ENCODE measurements at places on chromosomes 1 and 21.

DNA sequence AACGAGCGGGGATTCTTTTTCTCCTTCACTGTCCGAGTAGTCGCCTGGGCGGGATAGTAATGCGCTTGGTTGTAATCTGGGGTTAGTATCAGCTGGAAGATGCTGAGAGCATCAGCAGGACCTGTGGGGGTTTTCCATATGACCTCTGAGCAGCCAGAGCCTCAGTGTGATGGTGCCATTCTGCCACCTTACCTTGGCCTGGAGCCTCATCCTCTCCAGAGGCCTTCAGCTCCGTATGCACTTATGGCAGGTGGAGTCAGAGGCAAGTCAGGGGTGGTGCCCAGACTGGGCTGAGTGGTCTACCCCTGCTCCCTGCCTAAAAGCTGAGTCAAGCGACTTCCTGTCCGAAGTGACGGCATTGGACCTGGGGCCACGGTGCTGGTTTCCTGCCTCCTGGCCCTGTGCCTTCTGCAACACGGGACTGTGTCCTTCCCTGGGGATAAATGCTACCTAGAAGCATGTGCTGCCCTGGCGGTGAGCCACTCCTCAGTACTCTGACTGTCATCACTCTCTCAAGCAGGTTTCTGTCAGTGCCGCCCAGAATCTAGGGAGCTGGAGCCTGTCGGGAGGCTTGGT lies 24.7 kb downstream of the TENT5C start:
- no peak for DNase-seq

- DNase-seq, result no peak
These were observed 39.4 kb downstream of the ATP2B4 start for GRCh38 chr1:203665993-203666392.

- DNase-seq, result peak; percentile 87
These were observed 302.7 kb downstream of the DUSP10 start for GRCh38 chr1:221439008-221439746.

DNA sequence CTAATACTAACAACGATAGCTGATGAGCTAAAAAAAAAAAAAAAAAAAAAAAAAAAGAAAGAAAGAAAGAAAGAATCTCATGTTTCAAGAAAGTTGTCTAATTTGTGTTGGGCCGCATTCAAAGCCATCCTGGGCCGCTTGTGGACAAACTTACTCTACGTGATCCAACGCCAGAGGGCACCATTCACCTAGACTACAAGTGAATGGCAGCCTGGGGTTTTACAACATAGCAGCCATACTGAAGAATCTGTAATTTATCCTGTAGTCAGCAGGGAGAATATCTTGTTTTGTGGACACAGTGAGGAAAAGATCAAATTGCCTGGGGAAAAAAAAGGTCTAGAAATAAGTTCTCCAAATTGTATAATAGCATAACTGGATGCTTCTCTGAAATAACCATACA lies 47.0 kb downstream of the CYP2J2 start:
- peak; percentile 60 for DNase-seq

DNA sequence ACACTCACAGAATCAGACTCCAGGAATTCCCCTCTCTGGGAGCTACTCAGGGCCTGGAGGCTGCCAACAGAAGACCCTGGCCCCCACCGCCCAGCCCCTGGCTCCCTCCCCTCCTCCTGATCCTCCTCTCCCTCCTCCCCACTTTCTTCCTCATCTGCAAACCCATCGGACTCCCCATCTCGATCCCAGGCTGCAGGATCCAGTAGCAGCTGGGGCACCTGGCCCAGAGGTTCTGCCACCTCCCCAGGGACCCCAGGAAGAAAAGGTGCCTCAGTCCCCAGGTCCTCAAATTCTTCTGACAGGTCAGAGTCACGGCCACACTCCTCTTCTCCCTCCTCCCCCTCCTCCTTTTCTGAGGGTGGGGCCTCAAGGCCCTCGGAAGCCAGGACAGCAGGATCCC lies 7.4 kb downstream of the NES start:
- DNase-seq, result no peak

DNA sequence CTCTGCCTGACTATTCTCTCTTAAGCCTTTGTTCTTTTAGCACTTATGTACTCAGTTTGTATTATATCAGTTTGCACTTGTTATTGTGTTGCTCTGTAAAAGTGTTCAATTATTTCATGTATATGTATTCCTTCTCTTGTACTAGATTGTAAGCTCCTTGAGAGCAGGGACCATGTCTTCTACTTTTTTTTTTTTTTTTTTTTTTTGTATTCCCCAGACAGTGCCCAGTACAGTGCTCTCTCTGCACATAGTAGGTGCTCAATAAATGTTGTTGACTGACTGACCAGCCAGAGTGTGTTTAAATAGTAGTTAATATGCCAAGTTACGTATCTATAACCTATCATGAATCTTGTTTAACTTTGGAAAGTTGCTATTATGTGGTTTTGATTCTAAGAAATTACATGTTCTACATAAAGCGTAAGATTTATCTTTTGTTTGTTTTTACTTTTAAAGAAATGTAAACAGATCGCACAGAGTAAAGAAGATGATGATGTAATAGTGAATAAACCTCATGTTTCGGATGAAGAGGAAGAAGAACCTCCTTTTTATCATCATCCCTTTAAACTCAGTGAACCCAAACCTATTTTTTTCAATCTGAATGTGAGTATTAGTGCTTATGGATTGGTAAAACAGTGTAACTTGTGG lies 16.1 kb downstream of the SON start:
- DNase-seq, result no peak

All from EH (cell line).